ENCODE measurements at places on chromosomes 2 and 18.

DNA sequence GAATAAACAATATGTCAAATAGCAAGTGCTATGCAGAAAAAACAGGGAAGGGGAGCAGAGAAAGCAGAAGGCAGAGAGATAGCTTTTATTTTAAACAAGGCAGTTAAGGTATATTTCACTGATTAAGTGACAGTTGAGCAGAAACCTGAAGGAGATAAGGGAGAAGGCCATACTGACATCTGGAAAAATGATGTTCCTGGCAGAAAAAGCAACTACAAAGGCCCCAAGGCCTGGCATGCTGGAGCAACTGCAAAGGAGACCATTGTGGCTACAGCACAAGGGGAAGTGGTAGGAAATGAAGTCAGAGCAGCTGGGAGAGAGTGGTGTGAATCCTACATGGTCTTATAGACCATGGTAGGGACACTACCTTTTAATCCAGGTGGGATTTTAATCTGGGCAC is 8.9 kb upstream of the PCBP1 start:
- DNase-seq = no peak

- peak; percentile 45 for DNase-seq
Measured at GRCh38 chr2:206241736-206242135, 32.7 kb upstream of the ZDBF2 start.

- no peak for DNase-seq
Measured at GRCh38 chr18:48616484-48617255, 77.8 kb downstream of the CTIF start.

DNA sequence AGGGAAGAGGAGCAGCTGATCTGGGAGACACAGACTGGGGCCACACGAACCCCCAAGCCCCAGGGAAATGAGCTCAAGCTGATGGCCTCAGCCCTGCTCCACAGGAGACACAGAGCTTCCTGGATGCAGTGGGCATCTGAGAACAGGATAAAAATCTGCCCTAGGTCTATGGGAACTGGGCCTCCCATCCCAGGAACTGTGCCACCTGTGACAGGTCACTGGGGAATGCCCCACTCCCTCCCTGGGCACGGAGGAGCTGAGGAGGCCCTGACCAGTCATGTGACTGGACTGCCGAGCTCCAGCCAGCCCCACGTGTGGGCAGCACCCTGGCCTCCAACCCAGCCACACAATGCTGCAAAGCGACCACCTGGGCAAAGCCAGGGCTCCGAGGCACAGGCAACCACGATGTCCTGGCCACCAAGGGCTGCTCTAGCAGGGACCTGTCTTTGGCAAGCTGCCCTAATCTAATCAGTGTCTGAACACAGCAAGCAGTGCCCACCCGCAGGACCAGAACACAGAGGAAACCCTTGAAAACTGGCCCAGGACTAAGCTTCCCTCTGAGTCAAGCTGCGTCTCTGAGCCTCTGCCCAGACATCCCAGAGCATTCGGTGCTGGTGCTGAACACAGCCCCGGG is 57.8 kb upstream of the ID2 start:
- DNase-seq = no peak

- no peak for DNase-seq
Measured at GRCh38 chr2:15940661-15941480, 521 bp downstream of the MYCN start.

GRCh38 chr2:144498277-144498676 is 21.6 kb downstream of the ZEB2 start:
- DNase-seq = no peak

- DNase-seq = no peak
Measured at GRCh38 chr2:120383631-120384340, 37.9 kb downstream of the INHBB start.

GRCh38 chr2:59875836-59876235 is 677.6 kb downstream of the BCL11A start:
- DNase-seq = no peak

- no peak for DNase-seq
Measured at GRCh38 chr2:3409627-3410170, 30.2 kb downstream of the TRAPPC12 start.

GRCh38 chr2:69804416-69804815 is 25.0 kb upstream of the GMCL1 start:
- DNase-seq = no peak

- DNase-seq = peak; percentile 40
Measured at GRCh38 chr2:10457846-10458598, 9.9 kb upstream of the ODC1 start.

DNA sequence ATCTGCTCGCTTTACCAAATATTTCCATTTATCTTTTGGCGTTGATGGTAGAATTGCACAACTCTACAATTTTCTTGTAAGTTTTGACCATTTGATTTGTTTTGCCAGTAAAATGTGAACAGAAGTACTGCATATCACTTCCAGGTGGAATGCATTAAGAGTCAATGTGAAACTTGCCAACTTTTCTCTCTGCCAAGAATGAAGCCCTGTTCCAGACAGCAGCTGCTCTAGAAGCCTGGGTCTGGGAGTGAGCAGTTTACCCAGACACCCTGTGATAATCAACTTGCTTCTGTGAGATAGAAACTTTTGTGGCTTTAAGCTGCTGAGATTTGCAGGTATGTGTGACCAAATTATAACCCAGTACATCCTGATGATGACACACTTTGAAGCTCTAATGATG is 115.9 kb upstream of the SYT4 start:
- no peak for DNase-seq
